ENCODE measurements at places on chromosomes 6 and 20.

DNA sequence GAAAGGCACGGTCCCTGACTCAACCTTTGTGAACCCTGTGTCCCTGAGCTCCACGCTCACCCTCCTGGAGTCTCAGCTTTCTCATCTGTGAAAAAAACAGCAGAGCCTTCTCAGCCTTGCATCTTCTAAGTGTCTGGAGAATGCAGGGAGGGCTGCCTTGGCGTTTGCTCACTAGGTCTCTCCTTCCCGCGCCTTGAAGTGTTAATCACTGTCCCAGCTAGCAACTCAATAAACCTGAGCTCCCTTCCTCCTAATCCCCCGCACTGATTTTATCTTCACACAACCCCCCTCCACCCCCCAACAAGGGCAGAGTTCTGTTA, 34.9 kb upstream of the FOXC1 start:
- peak overlapping the region; percentile 64 for H3K27ac ChIP-seq
- H3K4me1 ChIP-seq: no peaks in the 10 kb centered on the region
- no peaks in the 10 kb centered on the region for H3K27me3 ChIP-seq
- H3K4me3 ChIP-seq: no peak overlapping the region

DNA sequence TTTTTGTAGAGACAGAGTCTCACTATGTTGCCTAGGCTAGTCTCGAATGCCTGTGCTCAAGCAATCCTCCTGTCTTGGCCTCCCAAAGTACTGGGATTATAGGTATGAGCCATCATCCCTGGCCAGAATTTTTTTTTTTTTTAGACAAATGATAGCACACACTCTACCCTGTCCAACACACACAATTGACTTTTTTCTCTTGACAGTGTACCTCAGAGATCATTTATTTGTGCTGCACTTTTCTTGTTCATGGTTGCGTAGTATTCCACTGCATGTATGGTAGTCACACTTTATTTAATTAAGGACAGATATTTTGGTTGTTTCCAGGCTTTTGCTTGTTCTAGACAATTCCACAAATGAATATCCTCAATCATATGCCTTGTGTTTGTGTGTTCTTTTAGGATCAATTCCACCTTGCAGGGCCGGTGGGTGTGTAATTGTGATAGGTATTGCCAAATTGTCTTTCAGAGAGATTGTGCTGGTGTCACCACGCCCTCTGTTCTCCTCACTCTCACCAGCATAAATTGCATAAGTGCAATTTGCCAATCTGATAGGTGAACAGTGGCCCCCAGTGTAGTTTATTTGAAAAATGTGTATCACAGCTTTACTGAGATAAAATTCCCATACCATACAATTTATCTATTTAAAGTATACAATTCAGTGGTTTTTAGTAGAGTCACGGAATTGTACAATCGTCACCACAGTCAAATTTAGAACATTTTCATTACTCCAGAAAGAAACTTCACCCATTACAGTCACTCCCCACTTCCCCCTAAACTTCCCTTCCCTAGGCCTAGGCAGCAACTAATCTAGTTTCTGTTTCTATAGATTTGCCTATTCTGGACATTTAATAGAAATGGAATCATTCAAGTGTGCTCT, 20.1 kb downstream of the SRC start:
- H3K4me1 ChIP-seq: no peaks in the 10 kb centered on the region
- DNase-seq: no peak
- no peaks in the 10 kb centered on the region for H3K27me3 ChIP-seq
- no peak overlapping the region for H3K27ac ChIP-seq
- H3K36me3 ChIP-seq: no peaks in the 10 kb centered on the region
- H3K4me3 ChIP-seq: no peak overlapping the region

GRCh38 chr6:6218759-6219085, 101.7 kb downstream of the F13A1 start:
- H3K4me1 ChIP-seq: no peaks in the 10 kb centered on the region
- no peaks in the 10 kb centered on the region for H3K36me3 ChIP-seq
- H3K27me3 ChIP-seq: no peaks in the 10 kb centered on the region
- DNase-seq: no peak
- H3K4me3 ChIP-seq: no peak overlapping the region

DNA sequence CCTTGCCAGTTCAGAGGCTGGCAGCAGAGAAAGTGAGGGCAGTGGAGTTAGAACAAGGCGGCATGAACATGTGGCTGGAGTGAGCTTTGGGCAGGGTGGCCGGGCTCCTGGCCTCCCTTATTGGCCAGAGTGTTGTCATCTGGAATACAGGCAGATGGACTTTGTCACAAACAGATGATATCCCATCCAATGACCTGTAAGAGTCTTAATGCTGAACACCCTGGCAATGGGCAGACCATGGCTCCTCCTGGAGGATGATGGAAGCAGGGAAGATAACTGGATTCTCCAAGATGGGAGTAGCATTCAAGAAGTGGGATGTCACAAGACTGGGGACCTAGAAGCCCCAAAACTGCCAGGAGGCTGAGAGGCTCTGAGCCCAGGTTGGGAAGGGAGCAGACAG, 242.1 kb downstream of the MAFB start:
- no peak overlapping the region for H3K27ac ChIP-seq
- no peaks in the 10 kb centered on the region for H3K36me3 ChIP-seq
- no peak overlapping the region for H3K4me3 ChIP-seq
- no peaks in the 10 kb centered on the region for H3K4me1 ChIP-seq
- no peak for DNase-seq

DNA sequence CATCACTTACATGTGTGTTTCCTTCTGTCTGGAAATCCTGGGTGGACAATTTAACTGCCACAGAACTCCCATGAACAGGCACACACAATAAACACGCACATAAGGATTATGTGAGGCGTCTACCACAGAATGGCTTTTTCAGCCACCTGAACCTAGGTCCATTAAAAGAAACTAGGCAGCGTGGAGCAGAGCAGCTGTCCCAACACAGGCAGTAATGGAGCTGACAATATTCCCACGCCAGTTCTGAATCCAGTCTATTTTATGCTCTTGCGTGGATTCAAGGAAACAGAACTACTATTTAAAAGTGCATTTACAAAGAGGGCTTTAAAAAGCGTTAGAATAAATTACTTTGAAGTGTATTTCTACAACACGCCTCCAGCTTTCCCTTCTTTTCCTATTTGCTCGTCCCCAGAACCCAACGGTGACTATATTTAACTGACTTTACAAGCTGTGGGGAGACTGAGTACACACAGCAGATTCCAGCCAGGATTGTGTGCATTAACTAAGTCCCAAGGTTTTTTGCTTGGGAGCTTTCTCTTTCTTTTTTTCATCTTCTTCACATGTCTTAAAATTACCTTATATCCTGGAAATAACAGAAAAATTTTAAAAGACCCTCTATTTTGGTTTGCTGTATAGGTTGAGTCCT, 95.9 kb downstream of the GMDS start:
- DNase-seq: no peak
- H3K4me1 ChIP-seq: no peaks in the 10 kb centered on the region
- no peak overlapping the region for H3K4me3 ChIP-seq
- H3K27ac ChIP-seq: no peak overlapping the region
- no peaks in the 10 kb centered on the region for H3K27me3 ChIP-seq

- H3K27ac ChIP-seq: no peak overlapping the region
- no peaks in the 10 kb centered on the region for H3K27me3 ChIP-seq
- no peaks in the 10 kb centered on the region for H3K36me3 ChIP-seq
- DNase-seq: peak; percentile 6
- peaks cover 3% of the 10 kb centered on the region for H3K4me1 ChIP-seq
These were observed 109.1 kb downstream of the PRDM1 start for GRCh38 chr6:106194949-106195921.

DNA sequence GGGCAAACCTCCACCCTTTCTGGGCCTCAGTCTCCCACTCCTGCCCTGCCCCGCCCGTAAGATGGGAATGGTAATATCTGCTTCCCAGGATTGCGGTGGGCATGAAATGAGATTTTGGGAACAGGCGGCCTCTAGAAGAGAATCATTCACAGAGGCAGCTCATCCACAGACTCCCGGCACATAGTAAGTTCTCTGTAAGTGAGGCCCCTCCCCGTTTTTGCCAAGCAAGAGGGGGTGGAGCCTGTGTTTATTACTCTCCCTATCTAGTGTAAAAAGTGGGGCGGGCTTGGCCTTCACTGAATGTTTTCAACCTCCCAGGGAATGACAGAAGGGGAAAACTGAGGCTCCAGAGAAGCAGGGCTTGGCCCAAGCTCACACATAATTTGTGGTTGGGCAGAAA, 20.0 kb downstream of the SUN5 start:
- no peaks in the 10 kb centered on the region for H3K27me3 ChIP-seq
- DNase-seq: no peak
- H3K4me3 ChIP-seq: no peak overlapping the region
- no peaks in the 10 kb centered on the region for H3K36me3 ChIP-seq
- no peak overlapping the region for H3K27ac ChIP-seq
- no peaks in the 10 kb centered on the region for H3K4me1 ChIP-seq

DNA sequence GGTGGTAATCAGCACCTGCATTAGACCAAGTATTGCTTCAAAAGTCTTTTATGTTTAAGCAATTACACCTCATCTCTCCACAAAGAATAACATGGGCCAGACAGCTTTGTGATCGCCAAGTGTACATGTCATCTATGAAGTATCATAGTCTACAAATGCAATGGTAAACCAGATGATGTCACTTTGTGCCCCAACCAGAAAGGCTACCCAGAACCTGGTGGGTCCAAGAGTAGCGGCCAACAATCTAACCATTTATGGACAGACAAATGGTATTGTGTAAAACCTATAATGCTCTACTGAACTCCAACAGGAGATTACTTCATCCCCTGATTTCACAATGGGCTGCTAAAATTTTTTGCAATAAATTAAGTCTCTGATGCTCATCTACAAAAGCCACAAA, 295.9 kb downstream of the GMDS start:
- H3K4me3 ChIP-seq: no peak overlapping the region
- no peak overlapping the region for H3K27ac ChIP-seq
- H3K27me3 ChIP-seq: no peaks in the 10 kb centered on the region
- no peaks in the 10 kb centered on the region for H3K36me3 ChIP-seq
- DNase-seq: no peak

DNA sequence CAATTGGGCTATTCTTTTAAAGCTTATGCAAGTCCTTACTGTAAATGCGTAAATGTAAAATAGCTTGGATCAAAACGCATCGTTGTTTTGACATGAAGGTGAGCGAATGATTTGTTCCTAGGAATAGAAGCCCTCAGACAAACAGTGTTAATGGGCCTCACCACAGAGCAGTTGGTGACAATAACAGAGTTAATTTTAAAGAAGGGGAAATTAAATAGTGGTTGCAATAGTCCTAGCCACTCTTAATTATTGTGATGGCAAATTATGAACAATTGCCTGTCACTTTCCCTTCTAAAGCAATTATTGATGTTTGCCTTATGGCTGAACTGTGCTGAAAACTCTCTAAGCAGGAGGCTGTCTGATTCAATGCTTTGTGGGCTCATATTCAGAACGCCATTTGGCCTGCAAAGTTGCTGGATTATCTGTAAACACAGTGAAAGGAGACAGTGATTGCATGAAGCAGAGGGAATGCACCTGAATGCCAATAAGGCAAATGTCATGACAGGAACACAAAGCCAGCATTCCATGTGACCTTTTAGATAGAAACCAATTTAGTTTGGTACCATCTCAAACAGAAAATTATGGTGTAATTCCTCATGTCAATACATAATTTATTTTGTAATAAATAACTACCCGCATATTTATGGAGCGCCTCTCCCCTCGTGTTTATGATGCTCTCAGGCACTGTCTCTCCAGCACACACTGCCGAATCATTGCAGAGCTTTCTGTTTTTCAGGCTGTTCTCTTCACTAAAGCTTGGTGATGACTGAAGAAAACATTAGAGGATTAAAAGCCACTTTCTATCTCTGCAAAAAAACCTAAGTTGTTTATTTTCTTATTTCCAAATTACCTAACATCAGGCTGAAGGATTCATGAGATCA, 387.5 kb downstream of the HACE1 start:
- no peaks in the 10 kb centered on the region for H3K36me3 ChIP-seq
- peaks cover 3% of the 10 kb centered on the region for H3K27me3 ChIP-seq
- no peak overlapping the region for H3K4me3 ChIP-seq

GRCh38 chr20:1825938-1826445, 69.2 kb upstream of the SIRPA start:
- no peak overlapping the region for H3K4me3 ChIP-seq
- H3K36me3 ChIP-seq: no peaks in the 10 kb centered on the region
- DNase-seq: no peak
- H3K4me1 ChIP-seq: no peaks in the 10 kb centered on the region

DNA sequence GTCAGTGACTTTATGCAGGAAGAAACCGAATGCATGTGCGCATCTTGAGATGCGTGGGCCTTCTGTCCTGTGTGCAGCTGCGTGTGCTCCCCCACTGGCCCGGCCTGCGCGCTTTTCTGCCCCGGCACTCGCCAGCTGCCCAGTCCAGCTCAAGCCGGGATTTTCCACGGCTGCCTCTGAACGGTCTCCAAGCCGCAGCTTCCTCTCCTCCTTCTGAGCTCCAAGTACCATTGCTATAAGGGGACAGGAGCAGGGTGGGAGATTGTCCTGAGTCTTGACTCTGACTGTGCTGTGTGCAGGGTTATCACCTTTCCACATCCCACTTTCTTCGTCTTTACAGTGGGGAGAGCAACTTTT, 302.8 kb downstream of the THBS2 start:
- no peak for DNase-seq
- no peak overlapping the region for H3K27ac ChIP-seq
- H3K4me3 ChIP-seq: no peak overlapping the region
- no peaks in the 10 kb centered on the region for H3K4me1 ChIP-seq
- H3K36me3 ChIP-seq: no peaks in the 10 kb centered on the region

DNA sequence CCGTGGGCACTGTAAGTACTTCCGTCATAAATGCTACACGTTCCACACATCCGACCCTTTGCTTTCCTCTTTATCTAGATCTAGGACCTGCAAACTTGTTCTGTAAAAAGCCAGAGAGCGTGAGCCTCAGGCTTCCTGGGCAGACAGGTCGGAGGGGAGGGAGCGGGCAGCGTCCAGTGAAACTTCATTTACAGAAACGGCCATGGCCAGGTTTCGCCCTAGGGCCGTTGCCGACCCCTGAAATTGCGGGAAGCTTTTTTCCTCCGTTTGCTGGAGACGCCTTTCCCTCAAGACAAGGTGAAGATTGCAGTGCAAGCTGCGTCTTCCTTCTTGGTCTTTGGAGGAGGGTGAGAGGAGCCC, 155.4 kb downstream of the DLL1 start:
- H3K27me3 ChIP-seq: no peaks in the 10 kb centered on the region
- no peak overlapping the region for H3K27ac ChIP-seq
- no peak for DNase-seq
- H3K4me1 ChIP-seq: no peaks in the 10 kb centered on the region
- no peak overlapping the region for H3K4me3 ChIP-seq

DNA sequence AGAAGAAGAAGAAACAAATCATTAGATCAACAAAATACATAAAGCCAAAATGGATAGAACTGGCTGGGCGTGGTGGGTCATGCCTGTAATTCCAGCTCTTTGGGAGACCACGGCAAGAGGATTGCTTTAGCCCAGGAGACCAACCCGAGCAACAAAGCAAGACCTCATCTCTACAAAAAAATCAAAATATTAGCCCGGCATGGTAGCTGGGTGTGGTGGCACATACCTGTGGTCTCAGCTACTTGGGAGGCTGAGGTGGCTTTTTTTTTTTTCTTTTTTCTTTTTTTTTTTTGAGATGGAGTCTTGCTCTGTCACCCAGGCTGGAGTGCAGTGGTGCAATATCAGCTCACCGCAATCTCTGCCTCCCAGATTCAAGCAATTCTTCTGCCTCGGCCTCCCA, 21.5 kb downstream of the NINL start:
- H3K4me3 ChIP-seq: no peak overlapping the region
- H3K27me3 ChIP-seq: no peaks in the 10 kb centered on the region
- DNase-seq: no peak
- peaks cover 2% of the 10 kb centered on the region for H3K4me1 ChIP-seq
- H3K27ac ChIP-seq: no peak overlapping the region

Measured in thymus (tissue), 14 donors.